ENCODE measurements at places on chromosomes 7 and 10.

GRCh38 chr10:88278912-88279311 is 304.2 kb downstream of the RNLS start:
- DNase-seq, result no peak

- no peak for DNase-seq
These were observed 510.3 kb downstream of the PTPRN2 start for GRCh38 chr7:158077151-158077840.

GRCh38 chr7:74020390-74020789 is 7.6 kb upstream of the ELN start:
- no peak for DNase-seq

- DNase-seq, result no peak
These were observed 70.3 kb downstream of the ORC5 start for GRCh38 chr7:104137511-104137910.

- DNase-seq, result no peak
These were observed 54.5 kb upstream of the LBX1 start for GRCh38 chr10:101283762-101284100.

DNA sequence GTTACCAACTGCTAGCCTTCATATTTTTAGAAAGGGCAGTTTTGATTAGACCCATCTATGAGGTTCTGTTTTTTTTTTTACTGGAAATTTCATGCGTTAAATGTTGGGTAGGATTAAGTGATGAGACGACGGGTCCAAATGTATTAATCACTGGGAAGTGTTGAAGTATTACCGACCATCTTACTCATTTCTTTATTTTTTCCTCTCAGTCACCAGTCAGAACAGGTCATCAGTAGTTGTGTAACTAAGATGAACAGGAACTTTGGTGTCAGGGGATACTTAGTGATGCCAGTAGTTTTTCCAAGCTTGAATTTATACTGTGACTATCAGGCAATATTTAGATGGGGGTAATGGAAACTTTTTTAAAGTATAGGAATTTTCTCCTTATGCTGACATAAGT is 14.2 kb downstream of the TFAM start:
- no peak for DNase-seq

- DNase-seq, result no peak
These were observed 480.5 kb upstream of the FOXK1 start for GRCh38 chr7:4201566-4201965.

DNA sequence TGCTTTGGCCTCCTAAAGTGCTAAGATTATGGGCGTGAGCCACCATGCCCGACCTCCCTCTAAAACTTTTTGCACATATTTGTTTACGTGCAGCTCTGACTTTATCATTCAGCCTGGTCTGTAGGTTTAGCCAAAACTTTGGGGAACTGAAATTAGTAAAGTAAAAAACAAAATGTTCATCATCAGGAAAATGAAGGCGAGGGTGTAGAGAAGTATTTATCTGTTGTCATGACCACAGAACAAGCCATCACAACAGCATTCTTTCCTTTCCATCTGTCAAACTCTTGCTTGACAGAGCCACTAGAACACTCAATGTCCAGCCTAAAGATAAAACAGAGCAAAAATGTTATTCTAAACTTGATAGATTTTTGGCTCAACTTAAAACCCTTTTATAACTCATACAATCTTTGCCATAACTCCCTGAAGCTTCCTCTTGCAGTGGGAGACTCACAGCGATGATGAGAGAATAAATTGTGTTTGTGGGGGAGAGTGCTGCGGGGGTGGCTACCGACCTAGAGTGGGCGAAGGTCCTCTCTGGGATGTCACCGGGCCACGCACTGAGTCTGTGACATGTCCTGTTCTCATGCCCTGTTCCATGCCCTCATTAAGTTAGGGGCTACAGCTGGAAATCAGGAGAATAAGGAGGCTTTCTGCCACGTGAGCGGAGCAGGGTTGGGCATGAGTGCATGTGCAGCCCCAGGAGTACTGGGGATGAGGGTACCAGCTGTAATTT is 58.6 kb upstream of the MKRN1 start:
- no peak for DNase-seq

DNA sequence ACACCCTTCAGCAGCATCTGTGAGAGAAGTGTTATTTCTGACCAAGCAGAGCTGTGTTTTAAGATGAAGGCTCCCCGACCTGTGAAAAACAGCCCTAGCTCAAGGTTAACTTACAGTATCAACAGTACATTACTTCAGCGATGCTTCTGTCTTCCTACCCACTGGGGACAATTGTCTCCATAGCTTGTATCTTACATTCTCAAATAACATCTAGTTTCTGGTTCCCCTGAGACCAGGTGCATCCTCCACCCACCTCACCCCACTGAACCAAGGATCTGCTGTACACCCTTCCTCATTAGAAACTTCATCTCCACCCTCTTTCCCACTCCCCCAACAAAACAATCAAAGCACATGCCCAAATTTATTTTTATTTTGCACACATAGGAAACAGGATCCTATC is 102.0 kb downstream of the VOPP1 start:
- DNase-seq, result no peak

GRCh38 chr10:86372784-86373239 is 6.2 kb upstream of the GRID1 start:
- no peak for DNase-seq
